ENCODE measurements at places on chromosomes 1 and 21.

- H3K4me1 ChIP-seq, result peaks cover 6% of the 10 kb centered on the region
- no peak overlapping the region for H3K27ac ChIP-seq
- peak; percentile 11 for DNase-seq
- H3K36me3 ChIP-seq, result no peaks in the 10 kb centered on the region
- peaks cover 61% of the 10 kb centered on the region for H3K27me3 ChIP-seq
- H3K4me3 ChIP-seq, result no peak overlapping the region
Observed at GRCh38 chr1:47708658-47709018, 270.8 kb downstream of the FOXD2 start.

GRCh38 chr1:247335882-247336281 is 4.2 kb upstream of the ZNF496 start:
- H3K27me3 ChIP-seq, result no peaks in the 10 kb centered on the region
- no peak for DNase-seq
- H3K4me3 ChIP-seq, result no peak overlapping the region
- no peaks in the 10 kb centered on the region for H3K36me3 ChIP-seq
- H3K27ac ChIP-seq, result no peak overlapping the region
- peaks cover 20% of the 10 kb centered on the region for H3K4me1 ChIP-seq

DNA sequence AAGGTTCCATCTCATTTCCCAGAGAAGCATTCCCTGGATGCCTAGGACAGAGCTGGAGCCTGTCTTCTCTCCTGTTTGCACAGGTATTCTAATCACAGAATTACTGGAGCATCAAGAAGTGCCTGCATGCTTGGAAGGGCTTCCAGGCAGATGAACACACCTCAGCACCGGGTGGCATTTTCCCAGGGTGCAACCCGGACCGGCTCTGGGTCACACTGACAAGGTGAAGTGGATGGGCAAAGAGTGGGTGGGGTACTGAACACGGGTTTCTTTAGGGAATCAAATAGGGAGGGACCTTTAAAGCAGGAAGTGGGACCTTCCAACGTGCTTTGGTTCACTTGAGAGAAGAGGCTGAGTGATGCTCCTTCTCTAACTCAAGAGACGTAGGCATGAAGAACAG is 7.1 kb upstream of the PEF1 start:
- H3K27me3 ChIP-seq, result no peaks in the 10 kb centered on the region
- H3K4me1 ChIP-seq, result peaks cover 7% of the 10 kb centered on the region
- H3K27ac ChIP-seq, result no peak overlapping the region
- no peak overlapping the region for H3K4me3 ChIP-seq

GRCh38 chr1:181490740-181491712 is 7.7 kb downstream of the CACNA1E start:
- H3K27ac ChIP-seq, result no peak overlapping the region
- no peak overlapping the region for H3K4me3 ChIP-seq
- H3K4me1 ChIP-seq, result no peaks in the 10 kb centered on the region
- peaks cover 34% of the 10 kb centered on the region for H3K27me3 ChIP-seq
- no peak for DNase-seq

DNA sequence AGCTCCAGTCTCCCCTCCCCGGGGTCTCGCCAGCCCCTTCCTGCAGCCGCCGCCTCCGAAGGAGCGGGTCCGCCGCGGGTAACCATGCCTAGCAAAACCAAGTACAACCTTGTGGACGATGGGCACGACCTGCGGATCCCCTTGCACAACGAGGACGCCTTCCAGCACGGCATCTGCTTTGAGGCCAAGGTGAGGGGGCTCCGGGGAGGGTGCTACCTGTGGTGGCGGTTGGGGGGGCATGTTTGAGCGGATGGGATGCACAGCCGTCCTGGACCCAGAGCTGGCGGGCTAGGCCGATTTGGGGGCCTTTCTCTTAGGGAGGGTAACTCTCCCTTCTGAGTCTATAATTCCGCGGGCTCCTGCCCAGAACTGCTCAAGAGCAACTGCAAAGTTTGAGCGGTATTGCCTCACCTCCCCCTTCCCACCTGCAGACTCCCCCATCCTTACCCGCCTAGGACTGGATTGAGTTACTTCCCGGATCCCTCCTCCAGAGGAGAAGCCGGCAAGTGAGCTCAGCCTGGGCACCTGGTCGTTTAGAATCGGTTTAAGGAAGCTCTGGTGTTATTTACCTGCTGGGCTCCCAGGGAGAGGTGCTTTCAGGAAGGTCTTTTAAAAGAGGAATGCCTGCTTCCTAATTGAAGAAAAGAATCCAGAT is 730 bp downstream of the NOS1AP start:
- peaks cover 31% of the 10 kb centered on the region for H3K27me3 ChIP-seq
- peak overlapping the region; percentile 83 for H3K4me3 ChIP-seq
- H3K36me3 ChIP-seq, result no peaks in the 10 kb centered on the region
- DNase-seq, result peak; percentile 10

GRCh38 chr1:54807756-54808155 is 6.6 kb upstream of the TTC22 start:
- H3K27ac ChIP-seq, result no peak overlapping the region
- no peak overlapping the region for H3K4me3 ChIP-seq
- H3K27me3 ChIP-seq, result no peaks in the 10 kb centered on the region
- no peaks in the 10 kb centered on the region for H3K36me3 ChIP-seq
- no peak for DNase-seq

DNA sequence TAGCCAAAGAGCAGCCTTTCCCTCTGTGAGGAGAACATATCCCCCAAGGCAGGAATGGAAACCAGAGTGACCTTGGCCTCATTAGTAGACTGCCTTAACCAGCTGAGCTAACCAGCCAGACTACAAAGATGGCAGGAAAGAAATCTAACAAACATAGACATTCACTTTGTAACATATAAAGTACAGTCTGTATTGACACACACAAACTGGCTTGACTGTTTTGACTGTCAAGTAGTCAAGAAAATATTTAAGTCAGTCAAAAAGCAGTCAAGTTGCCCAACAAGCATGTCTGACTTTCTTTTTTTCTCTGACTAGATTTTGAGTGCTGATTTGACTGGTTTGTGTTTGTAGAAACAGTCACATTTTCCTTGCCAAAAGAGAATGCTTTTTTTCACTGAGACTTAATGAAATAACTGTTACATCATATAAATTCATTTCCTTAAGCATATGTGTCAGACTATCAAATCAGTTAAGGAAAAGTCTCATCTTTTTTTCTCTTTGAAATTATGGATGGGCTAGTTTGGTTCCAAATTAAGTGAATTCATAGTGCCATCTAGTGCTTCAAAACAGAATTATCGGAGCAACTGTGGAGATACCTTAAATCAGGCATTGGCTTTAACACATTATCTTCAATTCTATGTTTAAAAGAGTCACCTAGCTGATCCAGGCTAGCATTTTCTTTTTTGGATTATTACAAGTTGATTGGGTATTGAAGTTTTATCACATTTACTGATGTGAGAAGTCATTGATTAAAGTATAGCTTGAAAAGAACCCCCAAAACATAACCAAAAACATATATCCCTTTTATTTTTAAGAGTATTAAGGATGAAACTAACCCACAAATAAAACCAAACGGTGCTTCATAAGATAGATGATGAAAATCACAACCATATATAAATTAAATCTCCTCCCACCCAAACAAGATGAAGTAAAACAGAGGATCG is 75.0 kb downstream of the ATP6V1G3 start:
- H3K27me3 ChIP-seq, result no peaks in the 10 kb centered on the region
- peak overlapping the region; percentile 65 for H3K27ac ChIP-seq
- peaks cover 49% of the 10 kb centered on the region for H3K4me1 ChIP-seq

DNA sequence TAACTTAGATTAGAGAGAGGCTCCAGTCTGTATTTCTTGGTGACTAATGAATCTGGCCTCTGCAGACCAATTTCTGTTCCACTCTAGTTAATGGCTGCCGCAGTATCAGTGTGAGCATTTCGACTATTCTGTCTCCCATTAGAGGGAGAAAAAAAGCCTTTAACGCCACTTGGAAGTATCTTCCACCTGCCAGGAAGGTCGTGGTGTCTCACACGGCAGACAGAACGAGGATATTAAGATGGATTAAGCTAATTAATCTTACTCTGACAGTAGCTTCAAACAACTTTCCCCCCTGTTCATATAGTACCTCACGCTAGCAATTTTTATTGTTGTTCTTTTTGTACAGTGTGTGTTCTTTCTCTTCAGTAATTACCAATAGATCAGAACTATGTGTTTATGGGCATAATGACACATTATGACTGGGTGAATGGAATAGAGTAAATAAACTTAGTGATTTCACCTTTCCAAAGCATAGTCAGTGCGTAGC is 153.8 kb downstream of the ADGRL2 start:
- no peaks in the 10 kb centered on the region for H3K27me3 ChIP-seq
- H3K36me3 ChIP-seq, result 0 out of 2 replicates have a peak, but pooled peaks cover 8% of the 10 kb centered on the region
- DNase-seq, result no peak
- no peak overlapping the region for H3K27ac ChIP-seq
- no peaks in the 10 kb centered on the region for H3K4me1 ChIP-seq

- no peaks in the 10 kb centered on the region for H3K36me3 ChIP-seq
- H3K4me1 ChIP-seq, result peaks cover 22% of the 10 kb centered on the region
- no peak overlapping the region for H3K4me3 ChIP-seq
- no peak overlapping the region for H3K27ac ChIP-seq
- H3K27me3 ChIP-seq, result no peaks in the 10 kb centered on the region
Observed at GRCh38 chr1:84361796-84362195, 36.5 kb upstream of the DNASE2B start.

DNA sequence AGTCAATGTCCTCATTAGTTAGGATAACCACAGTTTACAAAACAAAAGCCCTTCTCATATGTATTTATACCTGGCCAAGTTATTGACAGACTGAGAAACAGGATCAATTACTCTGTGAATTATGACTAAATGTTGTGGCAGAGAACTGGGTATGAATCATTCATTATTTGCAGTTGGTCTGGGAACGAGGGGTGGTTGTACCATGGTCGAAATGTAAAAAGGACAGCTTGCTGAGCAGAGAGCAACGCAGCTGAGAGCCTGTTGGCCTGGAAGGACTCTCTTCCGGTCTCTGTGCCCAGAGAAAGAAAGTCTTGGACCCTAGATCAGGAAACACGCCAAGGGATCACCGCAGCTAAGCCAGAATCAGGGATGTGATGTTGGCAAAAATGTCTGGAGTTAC is 169.6 kb downstream of the DISC1 start:
- no peak overlapping the region for H3K4me3 ChIP-seq
- no peaks in the 10 kb centered on the region for H3K27me3 ChIP-seq
- no peaks in the 10 kb centered on the region for H3K36me3 ChIP-seq
- H3K4me1 ChIP-seq, result peaks cover 11% of the 10 kb centered on the region

- DNase-seq, result no peak
- no peaks in the 10 kb centered on the region for H3K4me1 ChIP-seq
- no peaks in the 10 kb centered on the region for H3K36me3 ChIP-seq
- H3K27me3 ChIP-seq, result peaks cover 51% of the 10 kb centered on the region
Observed at GRCh38 chr1:34884536-34884935, 25.0 kb upstream of the SMIM12 start.

DNA sequence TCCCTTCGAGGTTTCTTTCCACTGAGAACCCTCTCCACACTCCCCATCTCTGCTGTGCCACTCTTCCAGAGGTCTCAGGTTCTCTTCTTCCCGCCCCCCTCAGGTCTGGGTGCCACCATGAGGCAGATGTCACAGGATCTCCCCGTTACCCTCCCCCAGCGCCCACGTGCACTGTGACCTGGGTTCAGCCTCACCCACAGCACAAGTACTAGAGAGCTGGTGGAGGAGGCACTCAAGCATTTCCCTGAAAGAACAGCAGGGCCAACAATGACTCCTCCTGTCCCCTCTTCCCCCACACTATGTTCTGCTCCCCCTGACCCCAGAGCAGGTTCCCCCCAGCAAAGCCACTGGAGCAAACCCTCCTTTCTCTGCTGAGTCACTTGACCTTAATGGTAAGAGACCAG is 14.3 kb downstream of the PLEKHA6 start:
- no peak for DNase-seq
- no peaks in the 10 kb centered on the region for H3K36me3 ChIP-seq
- H3K4me3 ChIP-seq, result no peak overlapping the region
- H3K4me1 ChIP-seq, result peaks cover 31% of the 10 kb centered on the region

Data from GM23248 (cell line).